H4 (cell line): ENCODE measurements at places on chromosomes 6 and 20.

GRCh38 chr6:137550535-137550934, 56.3 kb upstream of the OLIG3 start:
- DNase-seq, result no peak

DNA sequence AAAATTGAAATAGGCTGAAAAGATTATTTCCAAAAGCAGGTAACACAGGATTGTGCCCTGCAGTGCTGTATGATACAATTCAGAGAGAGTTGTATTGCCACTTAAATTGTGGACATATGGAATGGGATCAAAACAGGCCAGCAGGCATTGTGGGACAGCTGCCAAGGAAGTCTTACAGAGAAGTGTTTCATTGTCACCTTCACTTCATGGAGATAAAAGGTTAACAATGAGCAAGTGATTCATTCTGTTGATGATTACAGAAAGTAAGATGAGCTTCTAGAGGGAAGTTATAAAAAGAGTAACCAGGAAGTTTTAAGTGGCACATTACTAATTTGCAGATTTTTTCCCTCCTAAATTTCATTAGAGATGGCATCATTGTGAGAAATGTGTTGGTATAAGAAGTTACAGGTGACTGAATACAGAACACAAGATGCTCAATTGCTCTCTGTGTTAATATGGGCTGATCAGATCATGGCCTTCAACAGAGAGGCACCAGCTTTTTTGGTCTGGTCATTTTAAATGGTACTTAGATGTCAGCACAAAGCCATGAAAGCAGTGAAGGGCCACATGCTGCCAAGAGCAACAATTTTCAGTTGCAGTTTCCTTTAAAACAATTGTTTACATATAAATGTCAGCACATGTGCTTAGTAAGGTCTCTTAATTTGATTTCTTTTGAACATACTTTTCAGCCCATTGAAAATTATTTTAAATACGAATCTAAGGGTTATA, 402.5 kb upstream of the FKBP1C start:
- DNase-seq, result no peak

GRCh38 chr6:136548582-136549299, 1.5 kb downstream of the MAP7 start:
- no peak for DNase-seq

- peak; percentile 98 for DNase-seq
Measured at GRCh38 chr20:362271-363254, 15.7 kb downstream of the NRSN2 start.

- DNase-seq, result peak; percentile 81
Measured at GRCh38 chr6:128600397-128600951, 80.1 kb upstream of the PTPRK start.

DNA sequence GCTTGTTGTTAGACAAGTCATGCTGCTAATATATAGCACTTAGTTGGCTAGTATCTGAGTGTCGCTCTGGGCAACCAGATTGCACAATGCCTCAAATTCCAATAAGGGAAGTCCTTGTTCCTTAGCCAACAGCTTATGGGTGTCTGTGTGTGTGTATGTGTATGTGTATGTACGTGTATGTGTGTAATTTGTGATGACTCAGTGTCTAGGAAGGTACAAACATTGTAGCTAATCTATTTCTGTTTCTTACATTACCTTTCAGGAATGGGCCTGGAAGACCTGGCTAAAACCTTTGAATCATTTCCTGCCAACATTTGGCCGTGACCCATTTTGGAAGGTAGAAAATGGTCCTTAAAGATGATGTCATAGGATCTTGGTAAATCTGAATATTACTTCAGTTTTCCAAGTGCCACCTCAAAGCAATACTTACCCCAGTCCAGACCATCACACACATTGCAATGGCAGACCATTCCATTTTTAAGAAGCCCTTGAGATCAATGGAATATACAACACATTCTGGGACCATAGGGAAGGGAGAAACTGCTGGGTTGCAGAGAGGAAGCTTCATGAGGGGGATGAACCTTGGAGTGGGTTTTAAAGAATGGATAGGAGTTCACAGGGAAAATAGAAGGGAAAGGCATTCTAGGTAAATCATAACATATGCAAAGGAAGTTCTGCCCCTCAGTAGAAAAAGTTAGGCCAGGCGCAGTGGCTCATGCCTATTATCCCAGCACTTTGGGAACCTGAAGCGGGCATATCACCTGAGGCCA, 25.1 kb downstream of the NEDD9 start:
- DNase-seq, result peak; percentile 98

- no peak for DNase-seq
Measured at GRCh38 chr6:155958550-155958949, 502.9 kb upstream of the NOX3 start.

DNA sequence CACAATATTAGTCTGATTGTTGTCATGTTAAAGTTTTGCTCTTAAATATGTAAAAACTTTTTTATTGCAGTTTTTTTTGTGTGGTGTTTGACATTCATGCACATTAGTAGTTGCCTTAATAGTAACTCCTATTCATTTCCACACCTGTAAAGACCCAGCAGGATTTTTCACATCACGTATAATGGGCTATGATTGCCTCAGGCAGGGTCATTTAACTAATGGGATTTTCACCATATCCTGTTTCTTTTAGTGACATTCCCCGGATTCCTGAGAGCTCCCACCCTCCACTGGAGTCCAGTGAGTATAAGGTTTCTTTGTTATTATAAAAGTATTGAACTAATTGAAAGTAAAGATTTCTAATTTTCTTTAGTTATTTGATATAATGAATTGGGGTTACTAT, 359.2 kb downstream of the RIMS1 start:
- DNase-seq, result peak; percentile 45

DNA sequence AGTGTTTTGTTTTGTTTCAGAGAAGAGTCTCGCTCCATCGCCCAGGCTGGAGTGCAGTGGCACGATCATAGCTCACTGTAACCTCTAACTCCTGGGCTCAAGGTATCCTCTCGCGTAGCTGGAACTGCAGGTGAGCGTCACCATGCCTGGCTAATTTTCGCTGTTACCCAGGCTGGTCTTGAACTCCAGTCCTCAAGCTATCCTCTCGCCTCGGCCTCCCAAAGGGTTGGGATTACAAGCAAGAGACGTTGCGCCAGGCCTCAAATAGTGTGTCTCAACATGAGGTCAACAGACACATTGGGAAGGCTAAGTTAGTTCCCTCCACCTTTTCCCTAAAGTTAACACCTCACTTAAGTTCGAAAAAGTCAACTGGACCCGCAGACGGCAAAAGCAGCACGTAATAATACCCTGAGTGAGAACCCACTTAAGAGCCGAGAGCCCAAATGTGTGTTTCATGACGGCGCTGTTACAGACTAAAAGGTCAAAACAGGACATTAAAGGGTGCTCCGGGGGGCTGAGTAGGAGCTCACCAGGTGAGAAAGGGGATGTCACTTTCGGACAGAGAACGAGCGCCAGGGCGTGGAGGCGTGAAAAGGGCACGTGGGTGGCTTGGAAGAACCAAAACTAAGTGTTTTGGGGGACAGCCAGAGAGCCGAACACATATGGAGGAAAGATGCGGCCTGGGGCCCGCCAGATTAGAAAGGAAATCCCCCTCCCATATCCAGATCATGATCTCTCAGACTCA, 499 bp downstream of the TTI1 start:
- peak; percentile 14 for DNase-seq

DNA sequence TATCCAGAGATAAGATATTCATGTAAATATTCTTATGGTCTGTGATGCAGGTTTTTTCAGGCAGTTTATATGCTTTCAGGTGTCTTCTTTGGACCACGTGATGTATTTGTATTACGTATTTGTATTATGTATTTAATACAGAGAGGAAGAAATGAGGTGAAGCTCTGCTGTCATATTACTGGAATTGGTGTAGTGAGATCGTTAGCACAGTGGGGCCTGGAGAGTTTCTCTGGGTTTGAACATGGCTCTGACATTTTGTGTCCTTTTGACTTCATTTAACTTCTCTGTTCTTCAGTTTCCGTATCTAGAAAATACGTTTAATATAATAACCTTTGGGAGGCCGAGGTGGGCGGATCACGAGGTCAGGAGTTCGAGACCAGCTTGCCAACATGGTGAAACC, 1.6 kb upstream of the PRIM2 start:
- DNase-seq, result no peak

- no peak for DNase-seq
Measured at GRCh38 chr6:49888742-49889431, 22.6 kb upstream of the CRISP1 start.

DNA sequence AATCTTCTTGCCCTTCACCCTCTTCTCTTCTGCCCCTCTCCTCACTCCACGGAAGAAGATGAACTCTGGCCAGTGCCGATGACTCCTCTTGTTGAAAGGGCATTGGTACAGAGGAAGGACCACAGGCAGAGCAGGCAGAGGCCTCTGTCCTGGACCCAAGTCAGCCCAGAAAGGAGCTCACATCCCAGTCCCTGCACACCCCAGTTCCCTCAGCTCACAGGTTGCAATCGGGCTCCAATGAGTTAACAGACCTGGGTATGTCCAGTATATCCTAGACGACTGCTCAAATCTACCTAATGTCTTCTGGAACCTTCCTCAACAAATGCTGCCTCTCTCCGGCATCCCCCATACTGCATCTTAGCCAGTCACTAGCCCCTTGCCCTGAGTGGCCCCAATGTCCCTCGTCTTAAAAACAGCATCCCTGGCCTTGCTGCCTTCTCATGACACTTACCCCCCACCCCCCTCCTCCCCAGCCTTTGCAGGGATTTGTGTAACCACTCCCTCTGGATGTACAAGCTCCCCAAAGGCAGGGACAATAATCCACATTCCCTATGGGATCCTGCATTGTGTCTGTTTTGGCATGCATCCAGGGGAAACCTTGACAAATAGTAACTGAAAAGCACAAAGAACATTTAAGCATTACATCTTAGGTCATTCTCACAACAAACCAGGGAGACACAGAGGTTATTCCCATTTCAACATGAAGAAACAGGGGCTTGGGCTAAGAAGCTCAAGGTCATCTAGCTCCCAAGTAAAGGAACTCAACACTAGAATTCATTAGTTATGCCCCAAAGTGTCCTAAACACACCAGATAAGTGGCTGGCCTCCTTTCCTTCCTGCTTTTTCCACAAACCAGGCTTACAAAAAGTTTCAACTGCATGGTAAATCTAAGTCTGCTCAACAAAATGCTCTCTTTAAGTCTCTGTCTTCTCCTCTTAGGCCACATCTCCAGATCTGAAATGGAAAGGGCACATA, 45.1 kb downstream of the TRERF1 start:
- no peak for DNase-seq

DNA sequence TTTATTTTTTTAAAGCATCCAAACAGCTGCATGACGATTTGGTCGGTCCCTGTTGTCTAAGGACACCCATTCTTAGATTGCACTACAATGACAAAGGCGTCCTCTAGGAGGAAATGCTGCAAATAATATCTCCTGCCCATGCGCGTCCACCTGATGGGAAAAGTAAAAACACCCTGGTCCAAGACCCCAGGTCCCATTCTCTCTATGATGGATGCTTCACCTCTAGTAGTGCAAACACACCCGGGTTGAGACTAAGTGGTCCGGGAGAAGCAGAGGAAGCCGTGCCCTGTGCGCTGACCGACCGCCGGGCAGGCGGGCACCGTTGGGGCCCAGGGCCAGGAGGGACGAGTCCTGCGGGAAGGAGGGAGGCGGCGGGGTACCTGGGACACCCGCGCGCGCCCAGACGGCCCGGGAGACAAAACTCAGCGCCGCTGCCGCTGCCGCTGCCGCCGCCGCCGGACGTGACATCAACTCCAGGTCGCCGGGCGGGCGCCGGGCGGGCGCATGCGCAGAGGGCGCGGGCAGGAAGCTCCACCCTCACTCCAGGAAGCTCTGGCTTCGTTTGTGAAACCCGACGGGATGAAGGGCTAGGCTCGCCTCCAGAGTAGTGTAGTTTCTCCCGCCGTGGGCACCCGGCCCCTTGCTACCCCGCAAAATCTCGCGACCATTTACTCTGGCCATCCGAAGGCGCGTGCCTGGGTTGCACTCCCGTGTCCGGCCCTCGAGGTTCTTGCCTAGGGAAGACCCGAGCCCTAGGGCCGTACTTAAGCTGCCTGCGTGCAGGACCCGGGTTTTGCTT, at the start of gene TBC1D7:
Gene TBC1D7, minus strand, starts transcription at position 462 of the 799 bp plus-strand sequence. CDS start 1,639 bp downstream, outside the sequence.
- DNase-seq, result peak; percentile 86

GRCh38 chr20:54229566-54230160, 21.8 kb downstream of the PFDN4 start:
- DNase-seq, result no peak

DNA sequence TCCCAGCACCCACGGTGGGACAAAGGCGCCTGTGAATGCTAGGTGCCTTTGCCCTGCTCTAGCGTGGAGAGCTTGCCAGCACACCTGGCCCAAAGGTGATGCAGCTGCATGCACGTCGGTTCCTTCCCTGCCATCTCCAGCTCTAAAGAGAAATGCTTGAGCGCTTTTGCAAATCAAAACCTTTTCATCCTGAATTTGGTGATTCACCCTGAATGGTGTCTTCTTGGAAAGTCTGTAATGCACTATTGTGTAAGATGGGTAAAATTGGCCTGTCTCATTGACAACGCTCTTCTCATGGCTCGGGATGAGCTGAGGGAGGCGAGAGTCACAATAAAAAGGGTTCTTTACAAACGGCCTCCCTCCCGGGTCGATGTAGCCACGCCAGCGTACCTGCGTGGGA, 103.1 kb upstream of the ID4 start:
- no peak for DNase-seq

- no peak for DNase-seq
Measured at GRCh38 chr20:41027366-41027765, 1.3 kb upstream of the TOP1 start.

DNA sequence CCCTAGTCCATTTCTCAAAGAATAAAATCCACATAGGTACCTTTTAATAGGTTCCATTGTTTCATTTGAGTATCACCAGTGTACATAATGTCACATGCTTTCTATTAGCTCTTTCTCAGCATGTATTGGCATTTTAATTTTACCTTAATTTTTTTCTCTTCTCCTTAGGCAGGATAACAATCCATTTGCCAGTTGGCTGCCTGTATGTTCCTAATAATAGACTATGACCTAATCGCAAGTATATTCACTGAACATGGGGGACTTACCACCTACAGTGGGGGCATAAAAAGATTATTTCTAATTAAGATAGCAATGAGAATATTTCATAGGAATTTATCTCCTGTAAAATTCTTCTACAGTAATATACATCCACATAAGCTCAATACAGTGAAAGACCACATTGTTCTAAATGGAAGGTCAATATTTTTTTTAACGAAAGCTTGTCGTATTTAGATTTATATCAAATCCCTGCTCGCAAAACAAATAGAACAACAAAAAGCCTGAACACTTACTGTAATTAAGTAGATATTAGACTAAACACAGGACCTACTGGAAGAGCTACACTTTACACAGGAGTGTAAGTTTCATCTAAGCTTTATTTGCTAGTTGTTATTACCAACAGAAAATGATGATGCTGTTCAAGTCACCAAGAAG, 76.4 kb downstream of the OGFRL1 start:
- no peak for DNase-seq

GRCh38 chr6:71510057-71510713, 221.6 kb downstream of the OGFRL1 start:
- DNase-seq, result peak; percentile 77

- DNase-seq, result peak; percentile 51
Measured at GRCh38 chr6:4210629-4211419, 75.4 kb upstream of the ECI2 start.
